ENCODE measurements at places on chromosomes 12 and 14.
A peak's percentile ranks its signal among the peaks of the same experiment; 100 is the strongest.

- no peak for DNase-seq
Observed at GRCh38 chr12:56591961-56592360, 38.2 kb downstream of the BAZ2A start.

DNA sequence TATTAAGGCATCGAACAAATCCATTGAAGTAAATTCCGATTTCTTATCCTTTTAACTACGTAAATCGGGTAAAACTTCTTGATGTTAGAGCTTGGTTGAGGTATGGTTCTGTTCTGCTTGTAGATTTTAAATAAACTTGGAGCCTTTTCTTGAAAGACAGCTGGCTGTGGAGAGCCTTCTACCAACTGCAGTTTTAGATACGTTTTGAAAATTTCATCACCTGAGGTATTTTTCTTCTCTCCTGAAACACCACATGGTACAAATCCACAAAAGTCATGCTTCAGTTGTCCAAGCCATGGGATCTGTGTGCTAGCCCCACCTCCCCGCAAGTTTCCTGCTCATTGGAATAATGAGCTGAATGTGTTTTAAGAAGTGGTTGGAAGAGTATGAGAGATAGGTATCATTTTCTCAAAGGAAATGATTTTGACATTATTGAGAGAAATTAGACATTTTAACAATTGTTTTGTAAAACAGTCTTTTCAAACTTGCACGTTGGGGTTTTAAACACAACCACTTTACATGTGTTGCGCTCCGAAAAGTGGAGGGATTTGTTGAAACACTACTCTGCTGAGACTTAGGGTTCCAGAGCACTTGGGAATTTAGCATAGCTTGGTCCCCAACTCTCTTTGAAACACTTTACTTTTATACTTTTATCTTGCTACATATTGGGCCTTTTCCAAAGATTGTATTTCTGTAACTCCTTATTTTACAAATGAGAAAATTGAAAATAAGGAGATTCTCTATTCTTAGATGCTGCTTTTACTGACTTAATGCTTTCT is 1.4 kb downstream of the PPM1A start:
- peak; percentile 17 for DNase-seq

DNA sequence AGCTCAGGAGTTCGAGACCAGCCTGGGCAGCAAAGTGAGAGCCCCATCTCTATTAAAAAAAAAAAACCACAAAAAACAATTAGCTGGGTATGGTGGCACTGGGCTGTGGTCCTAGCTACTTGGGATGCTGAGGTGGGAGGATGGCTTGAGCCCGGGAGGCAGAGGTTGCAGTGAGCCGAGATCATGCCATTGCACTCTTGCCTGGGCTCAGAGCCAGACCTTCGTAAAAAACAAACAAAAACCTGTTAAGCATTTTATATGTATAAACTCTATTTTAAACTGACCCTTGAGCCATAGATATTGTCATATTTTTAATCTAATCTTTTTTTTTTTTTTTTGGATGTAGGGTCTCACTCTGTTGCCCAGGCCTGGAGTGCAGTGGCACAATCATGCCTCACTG is 35.7 kb downstream of the DNM1L start:
- DNase-seq: no peak

- DNase-seq: no peak
Observed at GRCh38 chr12:29625359-29625953, 128.0 kb upstream of the OVCH1 start.

DNA sequence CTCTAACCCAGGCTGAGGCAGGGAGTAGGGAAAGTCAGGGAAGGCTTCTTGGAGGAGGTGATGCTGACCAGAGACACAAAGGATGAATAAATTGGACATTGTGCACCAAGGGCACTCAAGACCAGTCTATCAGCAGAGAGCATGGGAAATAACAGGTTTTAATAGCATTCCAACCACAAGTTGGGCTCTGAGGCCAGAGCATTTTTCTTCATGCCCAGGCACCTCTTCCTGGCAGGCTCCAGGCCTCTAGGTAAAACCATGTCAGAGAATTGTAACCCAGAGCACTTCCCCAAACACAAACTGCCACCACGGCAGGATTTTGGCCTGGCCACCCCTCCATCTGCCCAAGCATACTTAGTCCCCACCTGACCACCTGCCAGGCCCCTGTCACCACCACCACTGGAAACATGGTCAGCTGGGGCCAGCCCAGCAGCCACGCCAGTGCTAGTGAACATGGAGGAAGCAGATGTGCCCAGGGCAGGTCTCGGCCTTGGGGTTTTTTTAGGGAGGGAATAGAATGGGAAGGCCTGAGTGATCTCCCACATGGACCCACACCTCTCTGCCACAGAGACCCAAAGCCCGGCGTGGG is 22.7 kb downstream of the LTBP2 start:
- no peak for DNase-seq

- DNase-seq: no peak
Observed at GRCh38 chr12:52836491-52837412, 2.6 kb upstream of the KRT79 start.

DNA sequence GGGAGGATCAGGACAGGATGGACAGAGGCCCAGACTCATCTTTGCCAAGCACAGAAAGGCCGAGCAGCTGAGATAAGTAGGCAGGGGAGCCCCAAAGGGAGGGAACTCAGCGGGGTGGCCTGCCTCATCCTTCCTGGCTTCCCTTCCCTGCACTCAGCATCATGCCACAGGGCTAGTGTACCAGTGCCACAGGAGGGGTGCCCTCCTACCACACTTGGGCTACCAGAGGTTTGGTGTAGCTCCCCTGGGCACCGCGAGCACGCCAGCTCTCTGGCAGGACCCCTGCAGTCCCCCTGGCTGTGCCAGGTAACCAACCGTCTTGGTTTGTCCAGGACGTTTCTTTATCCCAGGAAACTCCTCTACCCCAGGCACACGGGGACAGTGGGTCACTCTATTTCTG is 123.5 kb downstream of the ESRRB start:
- DNase-seq: no peak

GRCh38 chr12:38477340-38478090 is 160.9 kb downstream of the ALG10B start:
- DNase-seq: no peak

DNA sequence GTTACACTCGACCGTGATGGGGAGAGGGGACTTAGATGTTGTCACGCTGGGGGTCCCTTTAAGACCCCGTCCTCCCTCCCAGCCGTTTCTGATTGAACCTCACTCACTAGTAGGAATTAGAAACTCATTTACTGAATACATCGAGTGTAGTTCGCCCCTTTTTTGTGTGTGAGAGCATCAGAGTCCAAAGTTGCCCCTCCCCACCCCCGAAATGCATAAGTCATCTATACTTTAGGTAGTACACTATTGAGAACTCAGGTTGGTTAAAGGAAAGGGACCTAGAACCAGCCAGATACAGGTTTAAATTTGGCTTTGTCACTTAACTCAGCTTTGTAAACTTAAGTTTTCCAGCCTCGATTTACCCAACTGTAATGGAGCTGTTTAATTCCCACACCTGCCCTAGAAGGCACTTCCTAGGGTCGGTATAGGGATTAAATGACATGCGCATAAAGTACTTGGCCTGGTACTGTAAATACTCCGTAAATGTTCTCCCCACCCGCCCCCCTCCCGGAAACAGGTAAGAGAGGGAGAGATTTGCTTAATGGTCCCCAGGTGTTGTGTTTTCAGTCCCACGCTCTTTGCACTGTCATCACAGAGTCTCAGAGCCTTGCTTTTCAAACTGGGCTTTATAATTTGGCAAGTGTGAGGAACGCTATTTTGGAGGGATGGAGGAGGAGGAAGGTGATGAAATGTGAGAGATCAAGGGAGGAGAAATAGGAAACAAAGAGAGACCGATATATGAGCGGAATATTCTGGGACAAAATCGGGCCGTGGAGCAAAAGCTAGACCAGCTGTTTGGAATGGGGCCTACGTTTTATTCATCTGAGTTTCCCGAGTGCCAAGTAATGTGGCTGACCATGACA is 897 bp downstream of the SUDS3 start:
- DNase-seq: no peak

DNA sequence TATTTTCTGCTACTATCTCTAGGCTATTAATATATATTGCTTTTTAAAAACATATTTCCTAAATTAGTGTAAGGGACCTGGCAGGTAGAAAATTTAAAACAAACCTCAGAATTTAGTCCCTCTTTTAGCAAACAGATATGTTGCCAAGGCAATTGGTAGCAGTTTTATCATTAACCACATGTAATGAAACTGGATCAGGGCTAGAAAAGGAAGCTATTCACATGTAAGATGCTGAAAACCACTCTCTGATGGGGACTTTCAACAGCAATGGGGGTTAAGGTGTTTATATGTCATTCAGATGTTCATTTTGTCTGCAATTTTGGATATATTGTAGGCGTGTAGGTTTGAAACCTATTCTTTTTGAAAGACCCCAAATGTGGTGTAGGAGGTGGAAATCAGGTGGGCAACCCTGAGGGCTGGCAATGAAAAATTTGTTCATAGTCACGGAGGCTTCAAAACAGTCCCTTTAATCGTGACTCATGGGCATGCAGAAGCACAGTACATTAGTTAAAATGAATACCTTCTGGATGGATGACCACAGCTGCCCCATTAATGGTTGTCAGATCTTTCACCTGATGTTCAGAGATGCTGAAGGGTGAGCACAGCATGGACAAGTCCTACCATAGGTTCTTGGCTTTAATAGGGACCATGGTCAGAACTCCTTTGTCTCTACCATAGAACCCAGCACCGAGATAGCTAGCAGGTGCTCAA is 5.9 kb upstream of the PKP2 start:
- no peak for DNase-seq

DNA sequence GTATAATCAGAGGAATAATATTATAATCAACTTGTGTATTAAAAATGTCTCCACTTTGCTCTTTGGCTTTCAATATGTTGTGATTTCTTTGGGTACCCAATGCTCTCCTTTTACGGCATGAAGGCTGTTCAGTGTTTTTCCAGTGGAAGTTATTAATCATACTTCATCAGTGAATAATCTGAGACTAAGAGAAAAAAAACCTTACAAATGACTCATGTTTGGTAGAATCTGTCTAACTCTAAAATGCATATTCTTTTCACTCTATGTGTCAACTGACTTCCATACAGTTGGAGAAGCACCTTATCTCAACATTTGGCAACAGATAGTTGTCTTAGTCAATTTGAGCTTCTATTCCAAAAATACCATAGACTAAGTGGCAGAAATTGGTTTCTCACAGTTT is 82.2 kb downstream of the PTPRO start:
- DNase-seq: no peak

- no peak for DNase-seq
Observed at GRCh38 chr12:38825006-38825405, 80.4 kb downstream of the CPNE8 start.

DNA sequence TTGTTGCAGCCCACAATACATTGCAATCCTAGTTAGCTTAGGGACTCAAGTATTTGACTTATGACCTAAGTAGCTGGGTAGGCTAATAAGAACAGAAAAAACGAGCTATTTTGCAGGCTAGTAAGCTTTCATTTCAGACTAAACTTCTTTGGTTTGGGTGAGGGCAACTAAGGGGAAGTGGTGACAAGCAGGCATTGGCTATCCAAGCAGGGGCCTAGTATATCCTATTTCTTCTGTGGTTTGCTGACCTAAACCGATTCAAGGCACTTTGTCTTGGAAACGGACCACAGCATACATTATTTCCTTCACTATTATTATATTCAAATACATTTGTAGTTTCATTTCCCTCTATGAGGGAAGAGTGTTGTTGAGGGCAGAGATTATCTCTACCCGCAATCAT is 21.6 kb upstream of the SLC5A8 start:
- DNase-seq: no peak

DNA sequence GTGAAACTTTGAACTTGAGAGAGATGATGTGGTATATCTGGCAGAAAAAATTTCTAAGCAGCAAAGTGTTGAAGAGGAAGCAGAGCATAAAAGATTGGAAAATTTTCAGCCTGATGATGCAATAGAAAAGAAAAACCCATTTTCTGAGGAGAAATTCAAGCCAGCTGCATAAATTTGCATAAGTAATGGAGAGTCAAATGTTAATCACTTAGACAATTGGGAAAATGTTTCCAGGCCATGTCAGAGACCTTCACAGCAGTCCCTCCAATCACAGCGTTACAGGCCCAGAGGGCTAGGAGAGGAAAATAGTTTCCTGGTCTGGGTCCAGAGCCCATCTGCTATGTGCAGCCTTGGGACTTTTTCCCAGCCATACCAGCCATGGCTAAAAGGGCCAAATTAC is 469.0 kb upstream of the FOXG1 start:
- no peak for DNase-seq

GRCh38 chr12:54390668-54391551 is 6.4 kb upstream of the ZNF385A start:
- peak; percentile 74 for DNase-seq

GRCh38 chr14:41062826-41063225 is 543.9 kb upstream of the LRFN5 start:
- no peak for DNase-seq

GRCh38 chr12:51686727-51687126 is 95.7 kb downstream of the SCN8A start:
- no peak for DNase-seq

DNA sequence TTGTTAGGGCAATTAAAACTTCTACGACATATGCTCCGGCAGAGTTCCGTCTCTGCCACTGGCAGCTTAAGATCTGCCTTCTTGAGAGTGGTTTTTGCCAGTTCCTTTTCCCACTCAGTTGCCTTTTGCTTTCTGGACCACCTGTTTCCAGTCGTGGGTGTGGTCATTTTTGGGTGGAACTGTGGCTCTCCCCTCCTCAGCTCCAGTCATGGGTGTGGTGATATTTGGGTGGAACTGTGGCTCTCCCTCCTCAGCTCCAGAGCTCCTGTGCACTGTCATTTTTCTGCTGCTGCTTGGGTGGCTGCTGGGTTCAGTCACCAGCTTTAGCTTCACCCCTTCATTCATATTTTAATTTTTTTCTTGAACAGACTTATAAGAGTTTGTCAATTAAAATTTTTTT is 25.3 kb downstream of the WDR20 start:
- no peak for DNase-seq

DNA sequence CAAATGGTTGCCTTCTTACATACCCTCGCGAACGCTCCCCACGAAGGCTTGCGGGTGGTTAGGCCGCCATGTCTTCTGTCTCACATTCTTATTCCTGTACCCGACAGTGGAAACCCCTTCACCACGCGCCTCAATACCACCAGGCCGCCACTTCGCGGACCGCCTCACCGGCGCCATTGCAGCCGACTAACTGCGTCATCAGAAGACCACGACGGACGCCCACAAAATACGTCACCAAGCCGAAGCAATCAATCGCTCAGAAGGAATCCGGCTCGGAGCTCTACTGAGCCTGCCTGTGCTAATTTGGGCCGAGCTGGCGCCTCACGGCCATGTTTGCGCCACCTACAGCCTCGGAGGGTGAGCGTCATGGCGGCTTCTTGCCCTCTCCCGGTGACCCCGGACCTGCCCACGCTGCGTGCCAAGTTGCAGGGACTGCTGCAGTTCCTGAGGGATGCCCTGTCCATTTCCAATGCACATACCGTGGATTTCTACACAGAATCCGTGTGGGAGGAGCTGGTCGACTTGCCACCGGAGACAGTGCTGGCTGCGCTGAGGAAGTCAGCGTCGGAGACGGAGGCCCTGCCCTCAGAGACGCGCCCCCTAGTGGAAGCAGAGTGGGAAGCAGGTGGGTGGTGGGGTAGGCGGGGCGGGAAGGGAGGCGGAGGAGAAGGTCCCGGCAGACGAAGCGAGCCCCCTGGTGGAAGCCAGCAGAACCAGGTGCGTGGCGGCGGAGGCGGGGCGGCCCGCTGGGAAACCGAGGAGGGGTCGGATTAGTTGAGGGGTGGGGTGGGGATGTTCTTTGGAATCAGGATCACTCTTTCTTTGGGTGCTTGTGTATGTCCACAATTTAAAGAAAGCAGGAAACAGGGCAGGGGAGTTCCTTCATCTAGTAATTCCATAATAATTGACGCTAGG is at the start of the genes CCDC59 and METTL25:
TSS of gene CCDC59 (minus strand) at position 188 of the 915 bp plus-strand sequence. CDS start at position 177, 11 bp downstream.
TSS of gene METTL25 (plus strand) at position 330 of the 915 bp plus-strand sequence. CDS start at position 367, 37 bp downstream.
- DNase-seq: peak; percentile 88
